ENCODE measurements at places on chromosomes 11 and 22.

GRCh38 chr11:108037636-108038035 is 28.9 kb downstream of the CUL5 start:
- DNase-seq, result no peak

- DNase-seq, result no peak
Observed at GRCh38 chr11:114346709-114347141, 50.5 kb downstream of the NNMT start.

- DNase-seq, result no peak
Observed at GRCh38 chr22:36942556-36942955, 29.1 kb downstream of the CSF2RB start.

DNA sequence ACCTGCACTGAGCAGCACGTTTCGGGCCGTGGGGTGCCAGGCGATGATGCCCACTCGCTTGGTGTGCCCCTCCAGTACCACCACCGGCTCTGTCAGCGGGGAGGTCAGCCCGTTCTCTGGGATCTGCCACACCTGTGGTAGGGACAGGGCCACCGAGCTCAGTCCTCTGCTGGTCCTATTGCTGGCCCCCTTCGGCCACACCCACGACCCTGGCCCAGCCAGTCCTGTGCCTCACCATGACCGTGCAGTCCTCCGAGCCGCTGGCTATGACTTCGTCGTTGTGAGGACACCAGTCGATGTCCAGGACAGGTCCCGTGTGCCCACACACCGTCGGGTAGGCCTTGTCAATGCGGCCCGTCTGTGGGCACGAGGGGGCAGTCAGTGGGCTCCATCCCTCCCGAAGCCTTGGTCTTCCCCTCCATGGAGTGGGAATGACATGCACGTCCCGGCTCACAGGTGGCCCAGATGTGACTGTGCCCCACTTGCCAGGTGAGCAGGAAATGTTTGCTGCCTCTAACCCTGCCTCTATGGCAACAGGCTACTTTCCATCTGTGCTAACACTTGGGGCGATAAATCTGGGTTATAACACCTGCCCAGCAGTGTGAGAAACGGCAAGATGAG is 1.4 kb downstream of the CORO1B start:
- no peak for DNase-seq

- DNase-seq, result no peak
Observed at GRCh38 chr11:75373201-75373600, 21.7 kb upstream of the ARRB1 start.

GRCh38 chr11:120703358-120704152 is 192.0 kb downstream of the GRIK4 start:
- DNase-seq, result no peak

- no peak for DNase-seq
Observed at GRCh38 chr11:559020-559620, 1.4 kb downstream of the LMNTD2 start.

GRCh38 chr11:100756559-100756958 is 69.5 kb downstream of the ARHGAP42 start:
- DNase-seq, result no peak

DNA sequence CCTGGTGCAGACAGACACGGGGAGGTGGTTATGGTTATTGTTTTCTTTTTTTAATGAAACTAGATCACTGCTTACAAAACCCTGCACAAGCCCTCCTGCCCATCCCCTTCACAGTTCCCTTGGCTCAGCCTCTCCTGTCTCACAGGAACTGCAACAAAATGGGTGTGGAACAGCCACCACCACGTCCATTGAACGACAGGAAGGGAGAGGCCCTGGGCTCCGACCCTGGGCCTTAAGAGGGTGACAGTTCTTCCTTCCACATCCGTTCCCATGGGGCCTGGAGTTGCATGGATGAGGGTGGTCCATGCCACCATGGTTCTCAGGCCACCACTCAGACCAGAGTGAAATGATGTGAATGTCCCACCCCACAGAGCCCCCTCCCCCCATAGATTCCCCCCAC is 15.7 kb downstream of the PRPF19 start:
- no peak for DNase-seq

DNA sequence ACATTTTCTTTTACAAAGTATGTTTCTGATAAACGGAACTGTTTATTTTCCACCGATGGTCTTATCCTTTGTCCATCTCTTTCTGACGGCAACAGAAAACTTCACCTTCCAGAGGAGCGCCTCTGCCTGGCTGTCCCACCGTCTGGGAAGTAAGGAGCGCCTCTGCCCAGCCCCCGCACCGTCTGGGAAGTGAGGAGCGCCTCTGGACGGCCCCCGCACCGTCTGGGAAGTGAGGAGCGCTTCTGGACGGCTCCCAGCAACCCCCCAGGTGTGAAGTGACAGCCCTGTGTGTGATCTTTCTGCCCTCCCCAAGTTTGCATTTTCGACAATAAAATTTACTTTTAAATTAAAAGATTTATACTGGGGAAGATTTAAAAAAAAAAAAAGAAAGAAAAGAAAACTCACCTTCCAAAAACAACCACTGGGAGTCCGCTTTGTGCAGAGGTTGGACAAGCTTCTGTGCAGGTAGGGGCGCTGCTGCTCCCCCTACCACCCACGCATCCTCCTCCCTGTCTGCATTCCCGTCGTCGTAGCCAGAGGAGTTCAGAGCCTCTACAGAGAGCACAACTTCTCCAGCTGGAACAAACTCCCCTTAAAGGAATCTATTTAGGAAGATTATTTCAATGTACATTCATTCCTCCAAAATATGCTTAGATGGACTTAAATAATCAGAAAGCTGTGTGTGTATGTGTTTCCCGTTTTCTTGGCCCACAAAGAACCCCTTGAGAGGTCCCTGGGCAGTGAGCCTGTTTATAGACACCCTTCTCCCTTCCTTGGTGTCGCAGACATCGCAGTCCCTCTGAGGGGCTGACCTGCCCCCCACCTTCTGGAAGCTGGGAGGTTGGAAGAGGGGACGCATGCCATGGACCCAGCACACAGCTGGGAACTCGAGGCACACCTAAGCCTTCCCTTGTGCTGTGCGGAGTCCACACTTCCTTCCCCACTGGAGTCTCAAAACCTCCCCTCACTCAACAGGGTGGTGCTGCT is 849 bp upstream of the APOBEC3B start:
- peak; percentile 10 for DNase-seq

- DNase-seq, result no peak
Observed at GRCh38 chr22:47801541-47802245, 1039.2 kb downstream of the TBC1D22A start.

- peak; percentile 11 for DNase-seq
Observed at GRCh38 chr11:19311308-19312030, 70.7 kb upstream of the E2F8 start.

GRCh38 chr11:41461057-41461681 is 1.7 kb upstream of the LRRC4C start:
- DNase-seq, result peak; percentile 4

DNA sequence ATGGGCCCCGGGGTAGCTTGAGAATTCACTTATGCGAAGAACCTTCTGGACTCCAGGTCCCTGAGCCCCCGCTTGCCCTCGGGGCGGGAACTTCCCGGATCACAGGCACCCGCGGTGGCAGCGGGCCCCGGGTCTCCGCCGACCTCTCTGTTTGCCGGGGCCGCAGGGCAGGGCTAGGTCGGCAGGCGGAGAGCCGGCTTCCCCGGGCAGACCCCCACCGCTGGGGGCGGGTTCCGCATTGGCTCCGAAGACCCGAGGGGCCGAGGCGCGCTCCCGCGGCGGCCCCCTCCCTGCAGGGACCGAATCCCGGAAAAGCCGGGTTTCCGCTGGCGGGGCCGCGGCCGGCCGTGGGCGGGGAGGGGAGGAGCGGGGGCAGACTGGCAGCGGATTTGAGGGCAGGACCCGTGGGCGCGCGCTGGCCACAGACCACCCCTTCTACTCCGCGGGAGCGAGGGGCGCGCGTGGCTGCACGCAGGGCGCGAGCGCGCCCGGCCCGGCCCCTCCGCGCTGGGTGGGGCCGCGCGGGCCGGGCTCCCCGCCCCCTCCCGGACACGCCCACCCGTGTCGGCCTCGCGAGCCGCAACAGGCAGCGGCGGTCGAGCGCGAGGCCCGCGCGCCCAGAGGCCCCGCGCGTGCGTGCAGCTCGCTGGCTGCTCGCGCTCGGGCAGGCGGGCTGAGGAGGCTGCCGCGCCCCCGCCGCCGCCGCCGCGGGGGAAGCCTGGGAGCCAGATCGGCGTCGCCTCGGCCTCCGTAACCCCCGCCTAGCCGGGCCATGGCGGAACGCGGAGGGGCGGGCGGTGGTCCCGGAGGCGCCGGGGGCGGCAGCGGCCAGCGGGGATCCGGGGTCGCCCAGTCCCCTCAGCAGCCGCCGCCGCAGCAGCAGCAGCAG is at the start of gene PACS1:
TSS of gene PACS1 (plus strand) at position 558 of the 889 bp plus-strand sequence. CDS start at position 773, 215 bp downstream.
- no peak for DNase-seq

GRCh38 chr22:36015811-36016529 is 12.7 kb downstream of the RBFOX2 start:
- DNase-seq, result no peak

- DNase-seq, result no peak
Observed at GRCh38 chr11:46278387-46279125, 1.1 kb downstream of the CREB3L1 start.

- DNase-seq, result no peak
Observed at GRCh38 chr11:107619926-107620325, 29.0 kb downstream of the ELMOD1 start.

- DNase-seq, result no peak
Observed at GRCh38 chr11:110430267-110431050, 711 bp downstream of the FDX1 start.

- DNase-seq, result no peak
Observed at GRCh38 chr11:19974886-19975285, 185.4 kb downstream of the DBX1 start.

GRCh38 chr11:10568486-10568941 is at the start of gene LYVE1:
TSS of gene LYVE1 (minus strand) at chr11:10568665. CDS start at chr11:10568532, 133 bp downstream.
- no peak for DNase-seq

DNA sequence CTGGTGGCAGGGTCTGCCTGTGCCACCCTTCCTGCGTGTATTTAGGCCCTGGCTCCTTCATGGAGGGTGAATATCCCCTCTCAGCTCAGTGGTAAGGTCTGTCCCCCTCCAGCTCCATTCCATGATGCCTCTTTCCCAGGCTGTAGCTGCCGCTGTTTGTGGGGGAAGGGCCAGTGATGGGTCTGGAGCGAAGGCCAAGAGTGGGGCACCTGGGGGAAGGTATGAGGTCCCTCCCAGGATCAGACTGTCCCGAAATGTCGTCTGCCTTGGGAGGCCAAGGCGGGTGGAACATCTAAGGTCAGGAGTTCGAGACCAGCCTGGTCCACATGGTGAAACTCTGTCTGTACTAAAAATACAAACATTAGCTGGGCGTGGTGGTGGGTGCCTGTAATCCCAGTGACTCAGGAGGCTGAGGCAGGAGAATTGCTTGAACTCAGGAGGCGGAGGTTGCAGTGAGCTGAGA is 1.1 kb downstream of the CD151 start:
- DNase-seq, result no peak

DNA sequence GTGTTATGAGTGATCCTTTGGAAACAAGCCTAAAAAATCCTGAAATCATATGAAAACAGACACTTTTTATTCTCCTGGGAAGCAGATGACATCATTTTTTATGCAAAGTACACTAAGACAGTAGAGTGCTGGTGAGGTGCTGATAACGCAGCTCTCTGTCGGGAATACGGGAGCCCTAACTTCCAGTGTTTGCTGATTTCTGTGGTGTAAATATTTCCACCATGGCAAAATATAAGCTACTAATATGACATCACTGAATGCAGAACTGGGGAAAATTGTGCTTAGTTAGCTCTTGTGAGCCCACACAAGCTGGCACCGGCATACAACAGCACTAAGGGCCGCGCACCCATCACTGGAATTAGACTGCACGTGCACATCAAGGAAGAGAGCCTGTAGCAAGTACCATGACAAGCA is 82.6 kb downstream of the FAM76B start:
- no peak for DNase-seq

GRCh38 chr11:103923451-103923931 is 112.9 kb upstream of the DDI1 start:
- peak; percentile 83 for DNase-seq

GRCh38 chr11:96282625-96283220 is 60.3 kb downstream of the MAML2 start:
- DNase-seq, result no peak

DNA sequence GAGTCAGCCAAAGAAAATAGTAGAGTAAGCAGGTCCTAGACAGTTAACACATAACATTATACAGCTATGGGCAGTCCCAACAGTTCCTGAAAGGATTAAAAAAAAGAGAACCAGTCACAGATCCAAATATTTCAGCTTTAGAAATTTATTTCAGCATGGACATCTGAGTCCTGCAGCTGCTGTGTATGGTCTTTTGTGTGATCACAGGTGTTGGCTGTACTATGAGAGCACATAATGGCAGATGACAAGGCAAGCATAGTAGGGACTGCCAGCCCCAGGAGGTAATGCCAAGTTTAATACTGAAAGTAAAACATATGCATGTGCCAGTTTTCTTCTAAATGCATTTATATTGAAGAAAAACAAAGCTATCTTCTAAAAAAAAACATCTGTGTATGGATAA is 158.1 kb downstream of the GRIA4 start:
- DNase-seq, result no peak

- peak; percentile 77 for DNase-seq
Observed at GRCh38 chr11:66081505-66081904, 11.4 kb downstream of the PACS1 start.

DNA sequence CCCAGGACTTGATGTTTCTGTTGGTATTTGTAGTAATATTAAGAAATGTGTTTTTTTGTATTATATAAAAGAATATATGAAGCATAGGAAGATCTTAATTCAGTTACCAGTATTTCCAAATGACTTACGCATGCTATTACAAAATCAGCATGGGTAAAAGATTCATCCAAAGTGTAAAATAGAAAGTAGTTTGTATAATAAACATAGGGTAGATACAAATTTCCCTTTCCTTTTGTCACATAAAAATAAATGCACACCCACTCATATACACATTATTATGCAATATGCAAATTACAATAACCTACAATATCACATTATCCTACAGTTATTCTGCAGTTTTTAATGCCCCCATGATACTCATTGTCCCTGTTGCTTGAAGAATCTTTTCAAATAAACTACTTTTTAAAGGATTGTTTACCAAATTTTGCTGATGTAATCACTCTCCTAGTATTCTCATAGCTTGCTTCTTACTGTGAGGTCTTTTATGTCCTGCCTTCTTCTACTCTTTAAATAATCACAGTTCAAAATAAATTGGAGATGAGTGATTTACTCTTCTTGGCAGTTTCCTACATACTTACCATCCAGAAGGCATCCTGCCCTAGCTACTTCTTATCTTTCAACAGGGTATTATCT is 244.0 kb downstream of the CASP12 start:
- no peak for DNase-seq

- DNase-seq, result peak; percentile 16
Observed at GRCh38 chr11:119284344-119285157, 32.4 kb downstream of the MCAM start.

- no peak for DNase-seq
Observed at GRCh38 chr11:86108191-86108590, 39.3 kb upstream of the PICALM start.

DNA sequence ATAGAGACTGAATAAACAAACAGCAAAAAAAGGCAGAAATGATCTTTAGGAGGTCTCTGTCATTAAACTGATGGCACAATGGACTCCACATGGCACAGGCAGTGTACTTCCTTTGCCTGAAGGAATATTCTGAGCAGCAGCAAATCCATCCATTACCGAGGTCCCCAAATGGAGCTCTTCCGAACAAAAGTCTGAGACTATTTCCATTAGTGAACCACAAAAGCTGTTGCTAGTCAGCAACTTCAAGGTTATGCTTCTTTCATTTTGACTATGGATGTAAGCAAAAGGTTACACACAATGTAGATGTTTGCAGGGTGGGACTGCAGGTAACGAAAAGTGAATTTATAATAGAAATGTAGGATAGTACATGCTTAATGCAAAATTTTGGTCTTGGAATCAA is 14.5 kb downstream of the NARS2 start:
- no peak for DNase-seq

- DNase-seq, result no peak
Observed at GRCh38 chr11:12818333-12819015, 144.3 kb downstream of the TEAD1 start.

Data from NCI-H510A treated with DMSO at 0.1 percent for 48 hours (cell line).